ENCODE measurements at places on chromosomes 2 and 18.

DNA sequence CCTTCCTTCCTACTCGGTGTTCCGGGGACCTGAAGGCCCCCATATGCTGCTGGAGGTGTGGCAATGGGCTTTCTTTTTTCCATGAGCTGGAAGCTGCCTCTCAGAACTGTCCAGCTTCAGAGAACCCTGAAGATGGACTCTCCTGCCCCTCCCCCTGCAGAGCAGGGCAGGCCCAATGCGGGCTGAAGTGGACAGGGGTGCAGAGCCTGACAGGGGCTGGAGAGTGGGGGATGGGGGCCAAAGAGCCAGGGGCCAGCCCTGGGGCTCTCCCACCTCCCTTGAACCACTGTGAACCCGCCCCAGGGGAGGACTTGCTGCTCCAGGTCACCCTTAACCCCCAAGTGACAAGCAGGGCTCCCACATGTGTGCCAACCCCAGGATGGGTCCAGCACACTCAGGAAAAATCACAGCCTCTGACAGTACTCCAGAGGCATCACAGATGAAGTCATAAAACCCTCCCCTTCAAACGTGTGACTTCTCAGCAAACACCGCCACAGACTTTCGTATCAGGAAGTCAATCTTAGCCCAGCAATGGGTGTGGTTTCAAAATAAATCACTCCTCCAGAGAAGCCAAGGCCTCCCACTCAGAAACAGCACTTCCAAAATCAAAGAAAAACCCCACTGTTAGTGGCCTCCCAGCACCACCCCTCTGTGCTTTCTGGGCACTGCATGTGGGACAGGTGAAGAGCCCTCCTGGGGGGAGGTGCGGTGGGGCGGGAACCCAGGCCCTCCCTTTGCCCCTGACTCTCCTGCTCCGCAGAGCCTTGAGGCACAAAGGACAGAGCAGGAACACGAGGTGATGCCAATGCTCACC is 135.8 kb downstream of the HDAC4 start:
- peak; percentile 88 for DNase-seq

DNA sequence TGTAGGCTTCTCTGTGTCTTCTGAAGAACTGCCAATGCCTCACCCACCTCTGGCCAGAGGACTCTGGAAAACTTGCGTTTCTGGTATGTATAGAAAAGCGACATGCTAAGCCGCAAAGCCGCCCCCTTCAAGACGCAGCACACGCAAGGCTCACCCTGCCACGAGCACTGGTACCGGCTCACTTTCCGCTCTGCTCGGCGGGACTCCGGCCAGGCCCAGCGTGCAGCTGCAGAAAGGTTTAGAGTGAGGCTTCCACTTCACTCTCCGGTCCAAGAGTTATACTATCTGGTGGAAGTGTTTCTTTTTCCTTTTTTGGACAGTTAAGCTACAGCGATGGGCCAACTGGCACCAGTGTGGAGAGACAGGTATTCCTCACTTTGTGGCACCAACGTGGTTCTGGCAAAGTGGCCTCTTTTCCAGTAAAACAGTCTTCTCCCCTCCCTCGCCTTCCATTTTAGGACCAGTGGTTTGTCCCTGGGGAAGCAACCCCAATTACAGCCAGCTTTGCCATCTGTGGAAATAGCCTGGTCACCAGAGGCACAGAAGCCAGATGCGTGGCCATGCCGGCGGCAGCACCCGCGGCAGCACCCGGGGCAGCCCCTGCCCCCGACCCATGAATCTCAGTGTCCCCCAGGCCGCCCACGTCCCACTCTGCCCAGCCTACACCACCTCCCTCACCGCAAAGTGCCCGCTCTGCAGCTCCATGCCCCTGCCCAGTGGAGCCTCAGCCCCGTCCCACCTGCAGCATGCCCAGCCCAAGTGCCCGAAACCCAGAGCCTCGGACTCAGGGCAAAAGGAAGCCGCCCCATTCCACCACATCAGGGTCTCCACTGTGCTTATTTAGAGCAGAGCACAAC is 91.6 kb upstream of the CTDP1 start:
- no peak for DNase-seq

GRCh38 chr2:71069376-71069775 is 928 bp downstream of the NAGK start:
- peak; percentile 55 for DNase-seq

GRCh38 chr18:67135981-67136380 is 380.5 kb downstream of the DSEL start:
- DNase-seq, result no peak

- DNase-seq, result no peak
These were observed 13.4 kb downstream of the GPR35 start for GRCh38 chr2:240638512-240639160.

- DNase-seq, result peak; percentile 12
These were observed 871.9 kb downstream of the TSN start for GRCh38 chr2:122627388-122627787.

DNA sequence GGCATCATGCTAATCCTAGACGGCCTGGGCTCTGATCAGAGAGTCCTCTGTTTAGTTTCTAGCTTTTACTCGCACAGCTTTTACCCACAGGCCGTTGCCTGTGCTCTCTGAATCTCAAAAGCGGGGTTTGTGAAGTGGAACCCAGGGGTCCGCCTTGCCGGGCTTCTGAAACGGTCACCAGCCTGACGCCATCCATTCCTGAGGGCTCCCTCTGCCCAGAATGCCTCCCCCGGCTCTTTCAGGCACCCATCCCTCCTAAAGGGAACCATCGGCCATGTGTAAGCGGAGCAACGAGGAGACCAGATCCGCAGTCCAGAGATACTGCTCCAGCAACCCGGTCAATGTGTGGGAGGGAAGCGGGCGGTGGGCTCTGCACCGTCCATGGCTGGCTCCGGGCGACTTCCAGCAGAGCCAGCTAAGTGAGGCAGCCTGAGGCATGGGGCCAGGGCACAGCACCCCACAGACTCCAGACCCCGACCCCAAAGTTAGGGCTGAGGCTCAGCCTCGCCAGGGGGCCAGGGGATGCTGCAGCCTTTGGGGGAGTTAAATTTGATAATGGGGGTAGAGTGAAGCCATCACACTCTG is 28.8 kb downstream of the SALL3 start:
- DNase-seq, result no peak

GRCh38 chr2:133522204-133522603 is 46.1 kb downstream of the NCKAP5 start:
- no peak for DNase-seq
